ENCODE measurements at places on chromosomes 6 and 20.

- DNase-seq, result no peak
Observed at GRCh38 chr6:139699335-139699734, 324.9 kb upstream of the CITED2 start.

- peak; percentile 6 for DNase-seq
Observed at GRCh38 chr20:36339646-36340592, 33.8 kb downstream of the DLGAP4 start.

GRCh38 chr20:46129955-46130481 lies 11.9 kb downstream of the CD40 start:
- DNase-seq, result no peak

DNA sequence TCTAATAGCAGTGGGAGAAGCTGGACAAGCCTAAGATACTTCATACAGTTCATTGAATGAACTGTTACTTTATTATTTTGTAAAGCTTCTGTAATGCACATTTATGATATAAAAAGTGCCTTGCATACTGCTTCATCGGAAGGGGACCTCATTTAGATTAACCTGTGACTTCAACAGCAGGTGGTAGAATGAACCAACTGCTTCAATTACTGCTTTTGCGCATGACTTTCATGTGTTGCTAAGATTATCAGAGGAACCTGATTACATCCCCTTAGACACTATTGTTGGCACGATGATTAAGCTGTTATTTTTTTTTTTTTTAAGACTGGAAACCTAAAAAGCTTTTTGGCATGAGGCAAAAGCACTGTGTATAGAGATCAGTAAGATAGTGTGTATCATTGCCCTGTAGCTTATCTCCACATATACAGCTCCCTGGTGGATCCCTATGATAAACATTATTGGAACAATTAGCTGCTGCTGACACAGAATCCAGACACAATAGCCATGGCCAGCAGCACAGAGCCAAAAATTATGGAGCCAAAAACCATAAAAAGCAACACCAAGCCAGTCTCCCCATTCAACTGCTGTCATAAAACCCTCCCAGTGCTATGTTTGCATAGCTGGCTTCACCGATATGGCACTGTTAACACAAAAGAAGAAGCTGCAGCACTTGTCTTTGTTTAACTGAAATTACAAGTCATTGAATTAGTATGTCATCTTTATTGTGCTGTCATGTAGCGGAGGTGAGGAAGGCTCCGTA lies 731.6 kb upstream of the MMS22L start:
- DNase-seq, result no peak

DNA sequence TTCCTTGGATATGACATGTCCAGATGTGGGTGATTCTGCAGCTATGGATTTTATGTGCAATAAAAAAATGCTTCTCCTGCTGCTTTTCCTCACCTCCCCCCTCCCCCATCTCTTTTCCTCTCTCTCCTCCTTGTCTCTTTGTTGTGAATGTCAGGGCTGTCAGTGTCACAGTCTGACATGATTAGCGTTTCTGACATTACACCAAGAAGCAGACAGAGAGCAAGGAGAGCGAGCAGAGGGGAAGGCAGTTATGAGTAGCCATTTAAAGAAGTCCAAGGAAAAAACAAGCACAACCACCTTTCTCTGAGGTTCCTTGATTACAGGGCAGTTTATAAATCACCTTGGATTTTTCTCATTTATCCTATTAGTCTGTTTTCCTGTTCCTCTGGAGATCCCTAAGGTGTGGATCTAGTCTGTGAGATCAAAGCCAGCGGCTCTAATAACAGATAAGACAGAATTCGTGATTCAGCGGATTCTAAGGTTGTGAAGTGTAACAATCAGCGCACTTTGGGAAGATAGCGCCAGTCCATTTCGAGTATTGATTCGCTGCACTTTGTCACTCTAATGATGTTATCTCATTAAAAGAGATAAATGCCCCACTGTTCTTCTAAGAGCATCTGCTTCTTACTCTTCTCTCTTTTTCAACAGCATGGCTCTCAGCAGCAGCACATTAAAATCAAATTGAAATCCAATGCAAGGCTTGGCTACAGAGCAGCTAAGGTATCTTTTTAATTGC lies 101.4 kb downstream of the BACH2 start:
- DNase-seq, result no peak

GRCh38 chr6:125188037-125188436 lies 34.5 kb downstream of the TPD52L1 start:
- DNase-seq, result no peak

DNA sequence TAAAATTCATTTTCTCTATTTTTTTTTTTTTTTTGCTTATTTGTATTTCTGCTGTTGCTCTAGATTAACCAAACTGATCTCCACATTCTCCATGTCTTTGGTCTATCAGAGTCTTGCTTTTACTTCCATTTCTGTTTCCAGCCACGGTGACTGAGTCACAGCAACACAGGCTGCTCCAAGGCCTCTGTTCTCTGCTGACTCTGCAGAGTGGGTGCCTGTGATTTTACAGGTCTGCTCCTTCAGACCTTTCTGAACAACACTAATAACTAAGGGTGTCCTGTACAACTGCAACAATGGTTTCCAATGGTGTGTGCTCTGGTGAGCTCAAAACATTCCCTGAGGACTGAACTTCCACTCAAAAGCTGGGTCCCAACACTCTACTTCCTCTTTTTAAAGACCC lies 102.3 kb upstream of the BMP2 start:
- DNase-seq, result no peak

GRCh38 chr6:80151635-80152034 lies 45.2 kb downstream of the BCKDHB start:
- DNase-seq, result no peak

DNA sequence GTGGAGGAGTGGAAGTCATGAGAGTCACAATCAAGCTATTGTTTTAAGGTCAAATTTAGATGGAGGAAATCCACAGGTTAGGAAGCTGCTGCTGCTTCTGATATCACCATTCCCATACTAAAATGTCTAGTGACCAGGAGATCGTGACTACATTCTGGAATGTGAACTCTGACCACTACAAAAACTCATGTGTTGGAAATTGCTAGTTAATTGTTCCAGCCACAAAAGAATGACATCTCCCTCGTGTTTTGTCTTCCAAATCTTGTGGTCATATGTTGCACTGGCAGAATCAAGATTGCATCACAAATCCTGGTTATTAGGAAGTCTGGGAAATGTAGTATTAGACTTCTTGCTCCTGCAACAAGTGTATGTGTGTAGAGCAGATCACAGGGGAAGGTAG lies 441.9 kb downstream of the CD109 start:
- no peak for DNase-seq

GRCh38 chr6:5123296-5124143 lies 38.4 kb downstream of the PPP1R3G start:
- DNase-seq, result no peak

DNA sequence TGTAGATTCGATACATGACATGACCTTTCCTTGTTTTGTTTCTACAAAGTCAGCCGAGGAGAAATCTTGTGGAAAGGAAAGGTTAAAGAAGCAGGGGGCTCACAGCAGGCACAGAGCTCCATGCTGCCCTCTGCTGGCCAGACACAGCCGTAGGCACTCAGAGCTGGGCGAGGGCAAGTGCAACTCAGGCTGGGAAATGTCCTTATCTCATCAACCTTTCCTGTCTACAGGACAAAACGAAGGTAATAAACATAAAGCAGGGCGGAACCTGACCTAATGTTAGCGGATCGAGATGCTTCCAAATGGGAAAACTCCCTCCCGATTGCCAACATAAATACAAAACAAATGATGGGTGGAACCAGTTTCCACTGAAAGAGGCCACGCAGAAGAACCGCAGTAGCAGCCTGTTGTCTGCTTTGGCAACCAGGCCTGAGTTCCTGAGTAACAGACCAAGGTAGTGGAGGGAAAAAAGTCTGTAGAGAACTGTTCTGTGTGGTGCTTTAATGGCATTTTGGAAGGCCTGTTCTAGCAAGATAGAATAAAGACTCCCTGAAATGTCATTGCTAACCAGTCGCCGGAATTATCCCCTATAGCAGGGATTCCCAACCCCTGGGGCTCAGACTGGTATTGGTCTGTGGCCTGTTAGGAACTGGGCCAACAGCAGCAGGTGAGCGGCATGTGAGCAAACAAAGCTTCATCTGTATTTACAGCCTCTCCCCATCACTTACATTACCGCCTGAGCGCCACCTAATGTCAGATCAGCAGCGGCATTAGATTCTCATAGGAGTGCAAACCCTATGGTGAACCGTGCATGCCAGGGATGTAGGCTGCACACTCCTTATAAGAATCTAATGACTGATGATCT lies 85.2 kb downstream of the MBOAT1 start:
- DNase-seq, result peak; percentile 16

DNA sequence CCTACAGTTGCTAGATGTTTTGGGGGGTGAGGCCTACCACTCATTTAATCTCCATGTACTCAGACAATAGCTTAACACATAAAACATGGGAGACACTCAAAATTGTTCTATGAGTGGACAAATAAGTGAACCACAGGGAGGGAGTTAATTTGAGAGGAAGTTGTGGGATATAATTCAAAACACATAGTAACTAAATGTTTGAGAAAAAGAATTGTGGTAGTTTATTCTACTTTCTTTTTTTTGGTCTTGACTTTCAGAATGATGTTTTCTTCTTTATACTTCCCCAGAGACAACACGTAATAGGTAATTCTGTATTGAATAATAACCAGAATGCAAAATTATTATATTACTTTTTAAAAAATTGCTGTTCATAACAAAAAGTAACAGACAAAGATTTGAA lies 453.8 kb downstream of the RFPL4B start:
- DNase-seq, result no peak

GRCh38 chr6:13494137-13494536 lies 6.7 kb upstream of the GFOD1 start:
- DNase-seq, result no peak

GRCh38 chr6:150016324-150017185 lies 8.8 kb downstream of the RAET1L start:
- DNase-seq, result no peak

- no peak for DNase-seq
Observed at GRCh38 chr6:125707615-125708243, 41.7 kb upstream of the HEY2 start.

- no peak for DNase-seq
Observed at GRCh38 chr20:58138395-58138794, 90.1 kb downstream of the ANKRD60 start.

- DNase-seq, result peak; percentile 40
Observed at GRCh38 chr6:45420083-45420908, 42.6 kb upstream of the SUPT3H start.

DNA sequence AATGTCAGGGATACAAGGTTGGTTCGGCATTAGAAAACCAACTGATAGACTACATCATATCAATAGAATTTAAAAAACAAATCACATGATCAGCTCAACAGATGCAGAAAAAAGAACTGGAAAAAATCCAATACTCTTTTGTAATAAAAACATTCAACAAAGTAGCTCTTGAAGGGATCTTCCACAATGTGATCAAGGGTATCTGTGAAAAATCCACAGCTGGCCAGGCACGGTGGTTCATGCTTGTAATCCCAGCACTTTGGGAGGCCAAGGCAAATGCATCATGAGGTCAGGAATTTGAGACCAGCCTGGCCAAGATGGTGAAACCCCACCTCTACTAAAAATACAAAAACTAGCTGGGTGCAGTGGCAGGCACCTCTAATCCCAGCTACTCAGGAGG lies 63.1 kb downstream of the ASCC3 start:
- no peak for DNase-seq

- no peak for DNase-seq
Observed at GRCh38 chr6:111367393-111368088, 115.5 kb downstream of the REV3L start.

DNA sequence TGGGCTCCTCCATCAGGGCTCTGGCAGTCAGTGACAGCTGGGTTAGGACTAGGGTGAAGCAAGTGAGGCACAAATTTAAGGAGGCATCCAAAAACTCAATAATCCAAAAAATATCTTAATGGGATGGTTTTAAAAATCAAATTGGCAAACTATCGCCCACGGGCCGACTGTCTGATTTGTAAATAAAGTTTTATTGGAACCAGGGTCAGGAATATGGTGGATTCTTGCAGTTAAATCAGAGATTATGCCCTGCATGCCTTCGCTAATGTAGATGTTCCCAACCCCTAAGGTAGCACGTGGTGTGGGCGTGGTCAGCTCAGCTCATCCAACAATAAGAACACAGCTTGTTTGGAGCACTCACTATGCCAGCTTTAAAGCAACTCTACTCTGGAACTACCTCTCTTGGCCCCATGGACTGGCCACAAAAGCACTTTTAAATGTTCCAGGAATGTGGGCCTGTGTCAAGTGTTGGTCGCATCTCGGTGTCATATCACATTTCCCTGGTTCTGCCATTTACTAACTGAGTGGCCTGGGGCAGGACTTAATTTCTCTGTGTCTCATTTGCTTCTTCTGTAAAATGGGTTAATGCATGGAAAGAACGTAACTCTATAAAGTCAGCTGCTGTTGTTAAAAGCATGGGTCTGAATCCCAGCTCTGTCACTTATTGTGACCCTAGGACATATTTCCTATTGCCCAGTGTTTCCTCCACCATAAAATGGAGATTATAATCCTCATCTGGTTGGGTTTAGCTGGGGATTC lies 7.0 kb downstream of the TP53RK start:
- DNase-seq, result no peak

- DNase-seq, result no peak
Observed at GRCh38 chr6:31697555-31697954, 5.6 kb downstream of the ABHD16A start.

GRCh38 chr6:105835373-105835772 lies 250.8 kb upstream of the PRDM1 start:
- DNase-seq, result no peak

GRCh38 chr20:33826270-33826897 lies 15.2 kb downstream of the CHMP4B start:
- DNase-seq, result no peak

GRCh38 chr20:57293995-57294394 lies 27.6 kb upstream of the BMP7 start:
- DNase-seq, result no peak

GRCh38 chr6:170049641-170050561 lies 241.0 kb downstream of the DLL1 start:
- DNase-seq, result no peak

- DNase-seq, result no peak
Observed at GRCh38 chr6:150269857-150270223, 99.0 kb upstream of the IYD start.

- DNase-seq, result no peak
Observed at GRCh38 chr20:36311141-36311853, 5.2 kb downstream of the DLGAP4 start.

DNA sequence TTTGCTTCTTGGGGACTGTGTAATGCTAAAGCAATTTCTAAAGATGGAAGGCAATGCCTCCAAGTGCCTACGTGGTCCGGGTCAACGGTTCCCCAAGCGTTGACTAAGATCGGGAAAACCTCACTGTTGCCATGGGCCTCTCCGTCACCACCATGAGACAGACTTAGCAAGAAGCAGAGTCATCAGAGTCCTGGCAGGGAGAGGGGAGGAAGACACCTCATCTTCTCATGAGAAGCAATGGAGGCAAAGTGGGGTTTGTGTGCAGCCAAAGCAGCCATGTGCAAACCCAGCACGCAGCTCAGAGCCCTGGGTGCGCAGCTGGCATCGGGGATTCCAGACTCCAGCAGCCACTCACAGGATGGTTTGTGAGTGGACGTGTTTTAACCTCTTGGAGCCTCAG lies 111.4 kb downstream of the SYNDIG1 start:
- DNase-seq, result no peak

- no peak for DNase-seq
Observed at GRCh38 chr6:157976345-157977175, 5.1 kb upstream of the SYNJ2 start.

GRCh38 chr20:14955399-14955798 lies 618.0 kb upstream of the FLRT3 start:
- no peak for DNase-seq

GRCh38 chr6:3325210-3325609 lies 66.5 kb downstream of the PSMG4 start:
- DNase-seq, result no peak
